Stimulated activated CD4-positive, alpha-beta T cell treated with anti-CD3 and anti-CD28 coated beads, Interleukin-1b, Interleukin-23, amount 100 ng/mL, for 1 hour (primary cell): ENCODE measurements at places on chromosomes 7 and 10.

GRCh38 chr7:86968618-86969017 lies 90.8 kb downstream of the ELAPOR2 start:
- no peak for DNase-seq

DNA sequence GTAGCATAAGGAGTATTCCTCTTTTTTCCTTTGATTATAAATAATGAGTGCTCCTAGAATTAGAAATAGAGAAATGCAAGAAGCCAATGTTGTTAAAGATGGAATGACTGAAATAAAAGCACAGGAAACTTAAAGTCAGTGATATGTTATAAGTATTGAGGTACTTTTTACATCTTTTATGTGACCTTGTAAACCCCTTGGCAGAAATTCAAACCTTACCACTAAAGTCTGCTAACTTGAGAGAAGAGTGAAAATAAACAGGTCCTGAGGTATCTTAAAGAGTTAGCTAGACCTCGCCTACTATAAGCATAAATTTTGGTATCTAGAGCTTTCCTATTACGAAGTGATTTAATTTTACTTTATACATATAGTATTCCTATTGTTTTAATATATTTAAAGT lies 188.2 kb downstream of the DKK1 start:
- DNase-seq = no peak

- no peak for DNase-seq
Measured at GRCh38 chr10:64071218-64071617, 550.0 kb downstream of the REEP3 start.

DNA sequence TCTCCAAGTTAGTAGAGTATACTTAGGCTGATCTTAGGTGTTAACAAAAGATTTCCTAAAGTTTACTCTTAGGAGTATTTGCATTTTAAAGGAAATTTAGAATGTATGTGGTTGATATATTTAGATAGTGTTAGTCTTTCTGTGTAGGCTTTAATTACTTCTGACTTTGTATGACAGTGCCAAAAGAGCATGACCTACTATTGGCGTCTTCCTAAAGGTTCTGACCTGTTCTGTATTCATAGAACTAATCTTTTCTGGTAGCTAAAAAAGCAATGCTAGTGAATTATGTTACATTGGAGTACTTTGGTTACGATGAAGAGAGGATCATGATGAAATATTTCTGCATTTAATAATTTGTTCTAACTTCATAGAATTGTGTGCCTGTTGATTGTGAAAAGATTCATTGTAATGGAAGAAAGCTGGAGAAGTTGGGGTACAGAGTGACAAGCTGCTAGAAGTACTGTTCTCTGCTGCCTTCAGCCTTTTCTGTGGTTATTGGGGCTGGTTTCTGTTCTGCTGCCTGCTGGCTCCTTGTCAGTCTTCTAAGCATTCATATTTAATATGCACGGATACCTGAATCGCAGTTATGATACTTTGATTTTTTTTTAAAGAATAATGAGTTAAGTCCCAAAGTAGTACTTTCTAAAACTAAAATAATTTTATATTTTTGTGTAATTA lies 13.2 kb downstream of the WAC start:
- DNase-seq = no peak

GRCh38 chr7:20479706-20480105 lies 135.8 kb upstream of the ABCB5 start:
- DNase-seq = no peak

DNA sequence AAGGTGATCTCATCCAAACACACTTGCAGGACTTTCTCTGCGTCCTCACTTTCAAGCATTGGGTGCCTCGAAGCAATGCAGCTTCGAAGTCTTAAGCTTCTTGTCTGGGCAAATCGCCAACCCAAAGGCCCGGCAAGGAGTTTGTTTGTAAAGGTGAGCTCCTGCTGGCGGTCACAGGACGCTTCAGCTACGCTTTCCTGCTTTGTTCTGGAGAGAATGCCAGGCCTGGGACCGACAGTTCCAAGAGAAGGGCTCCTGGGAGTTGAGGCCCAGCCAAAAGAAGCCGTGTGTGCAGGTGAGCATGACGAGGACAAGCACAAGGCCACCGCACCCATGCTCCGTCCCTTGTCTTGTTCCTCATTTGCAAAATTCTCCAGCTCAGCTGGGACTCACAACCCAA lies 106.6 kb upstream of the DOCK1 start:
- no peak for DNase-seq

DNA sequence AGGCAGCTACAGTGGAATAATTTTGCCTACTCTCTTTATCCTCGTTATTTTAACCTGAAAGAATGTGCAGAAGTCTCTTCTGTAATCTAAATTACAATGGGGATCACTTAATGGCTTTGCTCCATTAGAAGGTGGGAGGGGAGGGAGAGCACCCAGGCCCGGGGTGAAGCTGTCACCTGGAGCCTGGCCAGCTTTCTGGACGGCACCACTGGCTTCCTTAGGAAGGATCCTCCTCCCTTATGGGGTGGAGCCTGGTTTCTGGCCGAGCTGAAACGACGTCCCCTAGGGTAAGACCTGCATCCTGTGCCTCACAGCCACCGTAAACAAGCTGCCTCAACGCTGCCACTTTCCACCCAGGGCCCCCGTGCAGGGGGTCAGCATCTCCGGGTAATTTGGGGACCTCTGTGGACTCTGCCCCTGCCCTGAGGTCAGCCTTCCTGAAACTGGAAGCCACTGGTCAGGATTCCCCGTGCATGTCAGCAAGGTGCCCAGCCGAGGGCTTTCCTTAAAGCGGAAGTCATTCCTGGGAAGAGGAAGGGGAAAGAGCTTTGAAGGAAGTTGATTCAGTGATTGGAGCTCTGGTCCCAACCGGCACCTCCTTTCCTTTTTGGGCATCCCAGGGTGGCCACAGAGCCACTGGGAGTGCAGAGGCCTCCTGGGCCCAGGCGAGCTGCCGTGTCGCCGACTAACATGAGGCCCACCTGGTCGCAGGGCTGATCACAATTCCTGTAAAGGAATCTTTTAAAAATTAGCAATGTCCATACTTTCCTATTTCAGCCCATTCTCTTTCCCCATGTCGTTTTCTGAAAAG lies 569.1 kb downstream of the DNAJB6 start:
- no peak for DNase-seq

DNA sequence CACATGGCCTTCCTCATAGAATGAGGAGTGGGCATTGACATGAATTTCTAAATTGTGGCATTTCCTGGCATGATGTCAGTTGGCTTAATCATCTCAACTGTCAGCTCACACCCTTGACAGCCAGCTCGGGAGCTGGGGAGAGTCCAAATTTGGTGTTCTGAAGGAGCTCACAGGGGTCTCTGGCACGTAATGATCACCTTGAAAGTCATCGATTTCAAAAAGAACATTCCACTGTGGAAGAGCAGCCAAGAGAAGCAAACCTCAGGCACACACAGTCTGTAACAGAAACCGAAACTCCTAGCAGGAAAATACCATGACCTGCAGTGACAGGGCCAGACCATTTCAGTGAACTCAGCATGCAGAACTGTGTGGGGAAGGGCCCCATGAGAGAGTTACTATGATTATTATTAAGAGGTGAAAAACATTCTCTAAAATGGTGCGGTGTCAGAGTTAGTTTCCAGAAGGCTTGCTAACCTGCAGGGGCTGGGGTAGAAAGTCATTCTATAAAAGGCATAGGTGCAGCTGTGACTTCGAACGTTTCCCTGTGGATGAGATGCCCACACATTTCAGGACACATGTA lies 26.4 kb upstream of the KLF6 start:
- DNase-seq = no peak

- no peak for DNase-seq
Measured at GRCh38 chr7:97733276-97734161, 1.6 kb downstream of the TAC1 start.

DNA sequence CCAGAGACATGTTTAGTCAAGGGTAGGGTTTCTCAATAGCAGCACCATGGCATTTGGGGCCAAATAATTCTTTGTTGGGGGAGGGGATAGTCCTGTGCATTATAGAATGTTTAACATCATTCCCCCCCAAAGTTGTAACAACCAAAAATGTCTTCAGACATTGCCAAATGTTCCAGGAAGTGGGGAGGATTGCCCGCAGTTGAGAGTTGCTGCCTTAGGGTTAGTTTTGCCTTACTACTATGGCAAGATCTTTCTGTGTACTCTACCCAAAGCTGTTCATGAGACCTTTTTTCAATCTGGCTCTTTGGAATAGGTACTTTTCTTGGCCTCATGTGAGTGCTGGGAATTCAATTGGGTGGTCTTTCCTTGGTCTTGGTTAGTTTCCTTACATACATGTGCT lies 34.1 kb downstream of the SAMD8 start:
- no peak for DNase-seq

DNA sequence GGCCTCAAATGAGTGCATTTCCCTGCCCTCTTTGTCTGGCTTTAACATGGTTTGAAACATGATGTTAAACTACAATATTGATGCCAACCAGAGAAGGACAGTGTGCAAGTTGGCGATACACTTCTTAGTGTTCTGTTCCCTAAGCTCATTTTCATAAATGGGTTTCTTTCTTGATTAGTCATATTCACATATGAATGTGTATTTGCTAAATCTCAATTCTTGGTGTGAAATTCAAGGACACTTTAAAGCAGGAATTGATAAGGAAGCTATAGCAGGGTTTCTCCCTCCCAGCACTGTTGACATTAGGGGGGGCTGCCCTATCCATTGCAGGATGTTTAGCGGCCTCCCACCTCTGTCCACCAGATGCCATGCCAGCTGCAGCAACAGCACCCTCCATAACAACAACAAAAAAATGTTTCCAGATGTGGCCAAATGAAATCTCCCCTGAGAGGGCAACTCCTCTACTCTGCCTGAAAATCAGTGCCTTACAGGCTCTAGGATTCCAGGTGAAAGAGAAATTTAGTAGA lies 13.1 kb downstream of the CCNY start:
- DNase-seq = no peak

GRCh38 chr7:80748363-80749042 lies 110.1 kb downstream of the CD36 start:
- DNase-seq = no peak

DNA sequence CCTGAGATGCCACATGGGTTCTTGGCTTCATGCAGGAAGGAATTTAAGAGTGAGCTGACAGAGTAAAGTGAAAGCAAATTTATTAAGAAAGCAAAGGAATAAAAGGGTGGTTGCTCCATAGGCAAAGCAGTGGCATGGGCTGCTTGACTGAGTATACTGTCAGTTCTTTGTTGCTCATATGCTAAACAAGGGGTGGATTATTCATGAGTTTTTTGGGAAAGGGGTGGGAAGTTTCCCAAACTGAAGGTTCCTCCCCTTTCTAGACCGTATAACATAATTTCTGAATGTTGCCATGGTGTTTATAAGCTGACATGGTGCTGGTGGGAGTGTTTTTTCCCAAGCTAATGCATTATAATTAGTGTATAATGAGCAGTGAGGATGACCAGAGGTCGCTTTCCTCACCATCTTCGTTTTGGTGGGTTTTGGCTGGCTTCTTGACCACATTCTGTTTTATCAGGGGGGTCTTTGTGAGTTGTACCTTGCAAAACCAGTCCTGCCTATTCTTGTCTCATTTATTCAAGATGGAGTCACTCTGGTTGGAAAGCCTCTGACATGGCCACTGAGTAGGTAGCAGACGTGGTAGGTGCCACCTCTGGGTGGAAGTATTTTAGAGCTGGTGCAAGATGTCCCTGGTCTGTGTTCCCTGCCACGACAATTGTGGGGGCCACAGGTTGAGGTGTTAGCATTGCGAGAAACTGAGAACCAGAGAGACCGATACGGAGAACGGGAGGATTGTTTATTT lies 107.5 kb upstream of the SDK1 start:
- no peak for DNase-seq

GRCh38 chr10:111479966-111480365 lies 403.1 kb downstream of the ADRA2A start:
- DNase-seq = no peak

DNA sequence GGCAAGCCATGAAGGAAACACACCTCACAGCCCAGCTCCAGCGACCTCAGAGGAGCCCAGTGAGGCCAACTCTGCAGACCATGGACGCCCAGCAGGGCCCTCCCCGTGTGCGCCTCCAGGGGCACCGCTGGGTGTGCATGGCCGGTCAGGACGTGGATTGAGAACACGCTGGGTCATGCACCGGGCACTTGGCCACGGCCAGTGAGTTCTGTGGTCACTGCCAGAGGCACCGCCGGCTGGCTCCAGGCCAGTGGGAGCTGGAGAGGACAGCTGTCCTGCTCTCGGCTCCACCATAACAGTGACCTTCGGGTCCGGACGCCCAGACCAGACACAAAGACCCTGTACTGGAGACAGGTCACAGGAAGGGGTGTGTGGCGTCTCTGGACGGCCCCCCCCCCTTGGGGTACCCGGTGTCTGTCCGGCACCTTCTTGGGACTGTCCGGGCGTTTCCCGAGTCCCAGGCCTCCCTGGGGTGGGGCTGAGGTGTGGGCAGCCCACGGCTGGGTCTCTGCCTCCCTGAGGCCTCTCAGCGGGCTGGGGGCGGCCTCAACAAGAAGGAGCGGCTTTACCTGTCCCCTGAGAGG lies 50.4 kb upstream of the NKX6-2 start:
- no peak for DNase-seq
